Activated T-cell treated with anti-CD3 and anti-CD28 coated beads for 48 hours (primary cell): ENCODE measurements at places on chromosomes 5 and 9.

DNA sequence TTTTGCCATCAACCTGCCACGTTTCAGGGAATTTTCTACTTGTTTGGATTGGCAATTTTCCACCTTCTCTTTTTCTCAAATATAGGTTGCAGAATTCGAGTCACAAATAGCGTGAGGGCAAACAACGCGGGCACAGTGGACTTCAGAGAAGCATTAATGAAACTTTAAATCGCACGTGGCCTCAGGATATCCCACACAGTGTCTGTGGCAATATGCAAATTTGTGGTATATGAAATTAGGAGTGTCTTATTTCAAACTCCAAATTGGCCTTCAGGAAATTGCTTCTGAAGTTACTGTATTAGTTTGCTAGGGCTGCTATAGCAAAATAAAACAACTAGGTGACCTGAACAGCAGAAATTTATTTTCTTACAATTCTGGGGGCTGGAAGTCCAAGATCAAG, 91.2 kb downstream of the MTRR start:
- no peak for DNase-seq

DNA sequence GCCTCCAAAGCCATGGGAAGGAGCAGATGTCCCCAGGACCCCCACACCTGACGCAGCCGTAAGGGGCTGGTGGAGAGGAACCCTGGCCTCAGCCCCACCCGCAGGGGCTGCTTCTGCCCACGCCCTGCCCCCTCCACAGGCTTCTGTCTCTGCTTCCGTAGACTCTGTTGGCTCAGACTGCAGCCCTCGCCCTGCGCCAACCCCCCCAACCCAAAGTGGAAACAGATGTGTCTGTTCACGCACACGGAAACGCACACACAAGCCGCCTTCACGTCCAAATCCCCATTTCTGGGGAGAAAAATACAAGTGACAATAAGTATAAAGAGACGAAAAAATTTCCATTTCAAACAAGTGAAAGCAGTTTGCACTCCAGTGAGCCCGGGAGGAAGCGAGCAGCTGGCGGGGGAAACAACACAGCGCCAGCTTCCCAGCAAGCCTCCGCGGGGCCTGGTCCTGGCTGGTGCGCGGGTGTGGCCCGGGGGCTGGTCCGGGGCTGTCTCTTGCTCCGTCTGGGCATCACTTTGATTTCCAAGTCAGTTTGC, 32.6 kb upstream of the RXRA start:
- no peak for DNase-seq

DNA sequence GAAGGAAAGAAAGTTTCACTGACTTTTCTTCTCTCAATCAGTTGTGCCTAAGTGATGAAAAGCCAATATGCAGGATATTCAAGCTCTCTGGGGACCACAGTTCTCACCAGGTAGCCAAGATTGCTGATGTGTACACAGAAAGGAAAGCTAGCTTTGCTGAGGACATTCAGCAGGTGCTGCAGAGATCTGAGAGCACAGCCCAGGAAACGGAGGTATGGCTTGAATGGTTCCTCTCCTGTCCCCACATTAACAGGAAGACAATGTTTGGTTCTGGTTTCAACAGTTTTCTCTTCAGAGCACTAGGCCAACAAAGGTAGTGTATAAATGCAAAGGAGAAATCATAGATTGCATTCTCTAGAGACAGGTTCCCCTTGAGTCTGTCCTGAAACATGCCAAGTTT, 69.6 kb downstream of the PTPDC1 start:
- no peak for DNase-seq

DNA sequence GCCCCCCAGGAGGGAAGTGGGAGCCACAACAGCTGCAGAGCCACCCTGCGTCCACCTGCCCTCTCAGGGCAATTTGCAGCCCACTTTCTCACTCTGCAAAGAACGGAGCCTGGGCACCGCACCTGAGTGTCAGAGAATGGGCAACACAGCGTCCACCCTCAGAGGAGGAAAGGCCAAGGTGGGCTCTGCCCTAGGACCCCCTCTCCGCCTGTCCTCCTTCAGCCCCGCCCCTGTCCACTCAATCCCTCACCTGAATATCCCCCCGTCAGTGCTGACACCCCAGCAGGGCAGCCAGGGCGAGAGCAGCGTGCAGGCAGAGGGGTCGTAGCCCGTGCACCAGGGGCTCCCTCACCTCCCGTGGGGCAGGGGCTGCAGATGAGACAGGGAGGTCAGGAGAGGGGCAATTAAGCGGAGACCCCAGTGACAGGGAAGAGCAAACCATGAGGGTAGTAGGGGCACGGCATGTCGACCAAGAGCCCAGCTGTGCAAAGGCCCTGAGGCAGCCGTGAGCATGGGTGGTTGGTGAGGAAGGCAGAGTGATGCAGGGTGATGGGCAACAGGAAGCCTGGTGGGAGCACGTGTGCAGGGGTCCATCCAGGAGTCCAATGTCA, 140.3 kb downstream of the OLFM1 start:
- no peak for DNase-seq

- DNase-seq: no peak
Measured at GRCh38 chr9:84835745-84836144, 166.2 kb downstream of the NTRK2 start.

- DNase-seq: no peak
Measured at GRCh38 chr9:26800322-26800721, 92.3 kb downstream of the CAAP1 start.

DNA sequence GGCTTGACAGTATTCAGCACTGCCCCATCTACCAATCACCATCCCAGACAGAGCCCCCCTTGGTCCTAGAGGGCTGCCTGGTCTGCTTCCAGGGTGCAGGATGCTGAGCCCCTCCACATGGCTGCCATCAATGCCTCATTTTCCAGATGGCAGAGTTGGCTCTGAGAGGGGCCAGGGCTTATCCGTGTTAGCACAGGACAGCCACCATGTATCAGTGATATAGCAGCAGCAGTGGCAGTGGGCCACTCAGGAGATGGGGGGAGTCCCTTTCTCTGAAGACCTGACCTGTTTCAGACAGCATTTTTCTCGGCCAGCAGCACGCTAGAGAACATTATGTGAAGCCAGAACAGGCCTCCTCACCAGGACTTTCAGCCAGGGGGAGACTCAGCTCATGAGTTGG, 1.6 kb upstream of the SMIM32 start:
- no peak for DNase-seq

GRCh38 chr9:116608064-116608463, 79.0 kb upstream of the TRIM32 start:
- DNase-seq: no peak

- DNase-seq: no peak
Measured at GRCh38 chr5:169934990-169935389, 45.3 kb downstream of the INSYN2B start.

DNA sequence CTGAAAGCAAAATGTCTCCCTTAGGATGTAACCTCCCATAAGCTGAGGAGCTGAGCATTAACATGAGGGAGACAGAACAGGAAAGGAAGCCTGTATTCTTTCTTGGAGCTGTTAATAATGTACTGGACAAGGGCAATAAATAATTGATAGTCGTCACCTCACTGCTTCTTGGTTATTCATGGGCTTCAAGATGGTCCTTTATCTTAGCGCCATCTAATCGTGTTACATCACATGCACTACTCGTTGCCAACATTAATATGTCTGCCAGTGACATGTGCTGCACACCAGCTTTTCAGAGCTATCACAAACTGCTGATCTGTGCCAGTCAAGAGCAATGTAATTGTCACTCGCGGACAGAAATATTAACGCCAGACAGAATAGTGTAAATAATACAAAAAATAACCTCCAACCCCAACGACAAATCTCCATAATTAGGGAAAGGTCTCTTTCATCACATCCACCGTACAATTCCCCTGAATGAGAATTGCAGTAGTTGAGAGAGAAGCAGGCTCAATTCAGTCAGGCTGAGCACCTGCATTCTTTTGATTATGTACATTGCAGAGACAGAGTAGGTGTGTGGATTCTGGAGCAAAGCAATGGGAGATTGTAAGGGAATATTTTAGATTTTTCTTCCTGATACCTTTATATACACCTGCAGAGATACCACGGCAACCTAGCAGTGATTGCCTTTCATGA, 267.1 kb downstream of the SPATA31D1 start:
- no peak for DNase-seq

DNA sequence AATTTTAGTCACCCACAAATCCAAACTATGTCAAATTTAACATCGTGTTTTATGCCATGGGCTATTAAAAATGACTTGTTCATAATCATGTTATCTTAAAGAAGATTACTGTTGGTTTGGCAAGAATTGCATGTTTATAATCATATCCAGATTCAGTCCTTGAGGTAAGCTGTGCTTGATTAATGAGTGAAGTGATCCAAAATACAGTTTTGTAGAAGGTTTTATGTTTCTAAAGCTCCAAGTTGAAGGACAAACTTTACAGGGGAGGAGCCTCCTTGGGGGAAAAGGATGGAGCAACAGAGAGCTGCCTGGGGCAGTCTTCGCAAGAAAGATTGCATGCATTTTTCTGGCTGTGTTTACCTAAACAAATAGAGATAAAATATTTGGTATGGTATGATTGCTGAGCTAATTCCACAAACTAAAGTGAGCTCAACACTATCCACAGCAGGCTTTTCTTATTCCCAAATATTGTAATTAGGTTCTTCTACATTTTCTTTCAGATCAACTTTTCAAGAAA, 189.5 kb upstream of the TYRP1 start:
- DNase-seq: no peak

GRCh38 chr9:77455312-77455927, 192.7 kb downstream of the GNA14 start:
- DNase-seq: no peak

- peak; percentile 66 for DNase-seq
Measured at GRCh38 chr5:43603344-43604217, 601 bp downstream of the NNT start.

DNA sequence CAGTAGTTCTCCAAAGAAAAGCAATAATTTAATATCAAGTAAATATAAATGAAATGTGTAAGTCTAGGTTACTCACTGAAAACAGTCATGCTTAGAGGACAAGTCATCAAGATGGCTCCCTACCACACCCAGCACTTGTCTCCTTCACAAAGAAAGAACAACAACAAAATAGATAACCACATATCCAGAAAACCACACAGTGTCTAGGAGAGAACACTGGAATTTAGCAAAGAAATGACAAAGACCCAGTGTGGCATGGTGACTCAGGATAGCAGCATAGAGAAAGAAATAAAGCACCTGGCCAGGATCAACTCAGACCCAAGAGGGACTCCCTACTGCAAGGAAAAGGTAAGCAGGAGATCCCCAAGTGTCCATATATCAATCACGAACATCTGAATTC, 356.2 kb downstream of the TMEM161B start:
- no peak for DNase-seq

DNA sequence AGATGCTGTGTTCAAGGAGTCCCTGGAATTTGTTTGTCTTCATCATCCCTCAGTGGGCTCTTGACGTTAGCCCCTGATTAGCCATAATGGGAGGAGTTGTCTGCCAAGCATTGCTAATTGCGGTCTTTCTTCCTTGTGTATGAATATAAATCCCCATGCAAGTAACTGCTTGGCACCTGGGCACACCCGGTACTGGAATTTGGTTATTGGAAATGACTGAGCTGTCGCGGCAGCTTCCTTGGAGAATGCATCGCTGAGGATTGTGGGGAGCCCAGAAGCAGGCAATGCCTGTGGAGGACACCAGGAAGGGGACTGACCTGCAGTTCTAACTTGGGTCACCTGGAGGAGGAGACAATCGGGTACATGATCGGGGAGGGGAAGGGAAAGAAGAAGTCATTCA, 53.3 kb upstream of the CTSL start:
- DNase-seq: no peak

GRCh38 chr9:74856989-74857388, 30.7 kb downstream of the TRPM6 start:
- DNase-seq: no peak

DNA sequence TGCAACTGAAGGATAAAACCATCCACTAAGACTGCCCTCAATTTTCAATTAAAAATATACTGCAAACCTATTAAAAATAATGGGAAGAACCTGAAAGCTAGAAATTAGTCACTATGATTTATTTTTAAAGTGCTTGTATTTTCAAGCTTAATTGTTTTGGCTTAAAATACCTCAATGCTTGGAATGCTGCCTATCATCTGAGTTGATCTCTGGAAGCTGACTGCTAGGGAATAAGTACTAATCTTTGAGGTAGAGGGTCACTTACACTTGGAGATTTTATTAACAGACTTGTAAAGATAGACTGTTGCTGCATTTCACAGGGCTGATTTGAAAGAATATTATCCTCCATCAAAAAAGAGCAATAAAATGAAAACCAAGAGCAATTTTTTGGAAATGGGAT, 6.2 kb downstream of the PCSK1 start:
- no peak for DNase-seq

- DNase-seq: no peak
Measured at GRCh38 chr9:130948266-130948665, 9.2 kb upstream of the FIBCD1 start.

DNA sequence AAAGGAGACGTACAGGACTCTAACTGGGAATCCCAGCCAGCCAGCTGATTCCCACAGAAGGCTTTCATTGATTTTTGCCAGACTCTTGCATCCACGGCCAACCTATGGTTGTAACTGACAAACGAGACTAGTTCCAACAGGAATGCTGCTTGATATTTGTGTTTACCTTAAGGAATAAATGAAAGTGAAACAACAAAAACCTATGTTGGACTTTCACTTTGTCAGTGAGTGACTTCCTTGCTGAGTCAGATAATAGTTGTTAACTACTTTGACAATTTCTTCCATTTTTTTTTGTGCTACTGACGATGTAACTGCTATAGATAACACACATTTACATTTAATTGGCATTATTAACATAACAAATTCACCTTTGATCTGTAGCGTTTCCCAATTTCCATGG, 63.4 kb upstream of the LRRTM2 start:
- no peak for DNase-seq

GRCh38 chr9:119775410-119775809, 406.2 kb upstream of the BRINP1 start:
- DNase-seq: no peak

DNA sequence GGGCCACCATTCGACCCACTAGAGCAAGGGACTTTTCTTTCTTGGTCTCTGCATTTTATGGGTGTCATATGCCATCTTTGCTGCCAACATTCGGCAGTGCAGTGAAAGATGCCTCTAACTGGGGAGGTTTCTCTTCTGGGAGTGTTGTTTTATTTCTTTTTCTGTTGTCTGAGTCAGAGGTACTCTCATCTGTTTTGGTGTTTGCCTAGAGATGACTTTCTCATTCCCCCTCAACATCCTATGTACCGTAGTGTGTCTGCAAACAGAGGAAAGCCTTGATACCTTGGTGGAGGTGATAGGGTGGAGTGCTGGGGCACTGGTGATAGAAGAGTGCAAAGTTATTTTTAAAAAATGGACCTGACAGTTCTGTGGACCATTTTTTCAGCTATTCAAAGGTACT, 182.1 kb downstream of the ARHGAP26 start:
- no peak for DNase-seq

DNA sequence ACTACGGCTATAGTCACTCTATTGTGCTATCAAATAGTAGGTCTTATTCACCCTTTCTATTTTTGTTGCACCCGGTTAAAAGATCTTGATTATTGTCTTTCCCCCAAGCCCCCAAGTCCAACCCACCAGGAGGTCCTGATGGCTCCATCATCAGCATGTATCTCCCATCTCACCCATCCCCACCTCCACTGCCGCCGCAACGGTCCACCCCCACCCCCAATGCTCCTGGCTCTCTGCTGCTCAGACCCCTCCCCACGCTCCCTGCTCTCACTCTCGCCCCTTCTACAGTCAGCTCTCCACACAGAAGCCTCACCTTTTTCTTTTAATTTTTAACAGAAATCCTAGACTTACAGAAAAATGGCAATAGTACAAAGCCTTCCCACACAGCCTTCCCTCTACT, 51.5 kb upstream of the SH3PXD2B start:
- no peak for DNase-seq
